Activated T-helper 1 cell treated with anti-CD3 and anti-CD28 coated beads, Interleukin-2, amount 50 U/mL, for 16 hours (primary cell): ENCODE measurements at places on chromosomes 13 and 19.

DNA sequence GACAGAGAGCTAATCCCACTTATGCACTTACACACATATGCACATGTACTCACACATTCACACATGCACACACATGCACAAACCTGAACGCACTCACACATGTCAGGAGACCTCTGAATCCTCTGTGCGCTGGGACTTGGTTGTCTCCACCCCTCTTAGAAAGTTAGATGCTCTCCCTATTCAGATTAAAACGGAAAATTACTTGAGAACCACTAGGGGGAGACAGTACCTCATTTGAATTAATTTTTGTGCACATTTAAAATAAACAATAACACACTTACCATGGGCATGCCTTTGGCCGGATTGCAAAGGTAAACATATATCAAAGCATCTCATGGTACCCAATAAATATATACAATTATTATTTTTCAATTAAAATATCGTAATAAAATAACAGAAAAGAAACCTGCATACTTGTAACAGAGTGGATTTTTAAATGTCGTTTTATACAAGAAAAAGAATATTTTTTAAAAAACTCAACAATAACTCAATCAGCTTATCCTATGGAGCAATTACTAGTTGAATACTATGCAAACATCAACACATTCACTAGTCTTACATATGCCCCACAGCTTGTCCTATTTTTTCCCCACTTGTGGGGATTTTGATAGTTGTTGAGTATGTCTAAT lies 9.5 kb upstream of the LILRB4 start:
- no peak for DNase-seq

DNA sequence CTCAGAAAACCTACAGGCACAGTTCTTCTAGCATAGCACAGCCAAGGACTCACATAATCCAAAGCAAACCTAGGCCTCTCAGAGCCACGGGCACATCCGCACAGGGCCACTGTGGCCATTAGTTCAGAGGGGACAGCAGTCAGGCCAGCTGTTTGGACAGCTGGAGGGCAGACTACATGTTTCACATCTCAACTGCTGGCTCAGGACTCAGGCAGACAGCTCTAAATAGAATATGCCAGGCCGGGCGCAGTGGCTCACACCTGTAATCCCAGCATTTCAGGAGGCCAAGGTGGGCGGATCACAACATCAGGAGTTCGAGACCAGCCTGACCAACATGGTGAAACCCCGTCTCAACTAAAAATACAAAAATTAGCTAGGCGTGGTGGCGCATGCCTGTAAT lies 26.8 kb downstream of the SAFB2 start:
- no peak for DNase-seq

GRCh38 chr19:18428173-18428786 lies 9.1 kb downstream of the SSBP4 start:
- no peak for DNase-seq

GRCh38 chr13:99218969-99219368 lies 18.3 kb downstream of the UBAC2 start:
- DNase-seq = peak; percentile 26

DNA sequence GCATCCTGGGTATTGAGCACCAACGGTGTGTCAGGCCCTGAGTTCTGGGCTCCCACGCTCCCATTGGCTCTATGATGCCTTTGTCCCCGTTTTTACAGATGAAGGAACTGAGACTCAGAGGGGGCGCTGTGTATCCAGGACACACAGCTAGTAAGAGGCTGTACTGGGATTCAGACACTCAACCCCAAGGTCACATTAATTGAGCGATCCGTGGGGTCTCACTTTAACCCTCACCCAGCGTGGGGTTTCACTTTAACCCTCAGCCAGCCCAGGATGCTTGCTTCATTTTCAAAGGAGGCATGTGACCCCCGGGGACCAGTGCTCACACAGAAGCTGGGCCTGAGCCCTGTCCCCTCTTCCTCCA lies 42.6 kb downstream of the CYP4F22 start:
- no peak for DNase-seq

DNA sequence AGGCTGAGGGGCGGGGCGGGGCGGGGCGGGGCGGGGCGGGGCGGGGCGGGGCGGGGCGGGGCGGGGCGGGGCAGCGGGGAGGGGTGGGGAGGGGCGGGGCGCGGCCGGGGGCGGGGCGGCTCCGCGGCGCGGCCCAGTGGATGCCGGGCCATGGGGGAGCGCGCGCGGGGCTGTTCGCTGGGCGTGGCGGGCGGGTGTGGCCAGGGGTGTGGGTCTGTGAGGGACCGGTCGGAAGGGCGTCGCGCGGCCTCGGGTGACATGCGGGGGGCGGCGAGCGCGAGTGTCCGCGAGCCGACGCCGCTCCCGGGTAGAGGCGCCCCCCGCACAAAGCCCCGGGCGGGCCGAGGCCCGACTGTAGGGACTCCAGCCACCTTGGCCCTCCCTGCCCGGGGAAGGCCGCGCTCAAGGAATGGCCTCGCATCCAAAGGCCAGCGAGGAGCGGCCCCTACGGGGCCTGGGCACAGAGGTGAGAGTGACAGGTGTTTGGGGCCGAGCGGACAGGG lies at the start of gene ZFP28:
TSS of gene ZFP28 (plus strand) at position 188 of the 503 bp plus-strand sequence. CDS start at position 259, 71 bp downstream.
- DNase-seq = no peak

DNA sequence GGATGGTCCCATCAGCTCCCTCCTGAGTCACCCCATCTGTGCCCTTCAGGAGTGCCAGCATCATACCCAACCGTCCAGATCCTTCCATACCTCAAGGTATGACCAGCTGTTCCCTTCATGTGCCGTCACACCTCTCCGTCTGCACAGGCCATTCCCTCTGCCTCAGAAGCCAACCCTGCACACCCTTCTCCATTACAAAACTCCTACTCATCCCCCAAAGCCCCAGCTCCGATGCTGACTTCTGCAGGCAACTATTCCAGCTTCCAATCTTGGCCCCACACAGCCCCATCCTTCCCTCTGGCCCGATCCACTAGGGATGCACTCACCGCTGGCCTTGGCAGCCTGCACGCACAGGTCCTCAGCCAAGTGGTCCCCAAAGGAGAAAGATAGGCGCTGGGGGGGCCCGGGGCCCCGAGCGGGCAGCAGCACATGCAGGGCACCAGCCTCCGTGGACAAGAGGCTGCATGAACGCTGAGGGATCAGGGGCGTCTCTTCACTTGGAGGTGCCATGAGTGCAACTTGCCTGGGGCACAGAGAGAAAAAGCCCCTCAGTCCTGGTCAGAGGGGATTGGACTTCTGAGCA lies 3.8 kb downstream of the JAK3 start:
- no peak for DNase-seq

DNA sequence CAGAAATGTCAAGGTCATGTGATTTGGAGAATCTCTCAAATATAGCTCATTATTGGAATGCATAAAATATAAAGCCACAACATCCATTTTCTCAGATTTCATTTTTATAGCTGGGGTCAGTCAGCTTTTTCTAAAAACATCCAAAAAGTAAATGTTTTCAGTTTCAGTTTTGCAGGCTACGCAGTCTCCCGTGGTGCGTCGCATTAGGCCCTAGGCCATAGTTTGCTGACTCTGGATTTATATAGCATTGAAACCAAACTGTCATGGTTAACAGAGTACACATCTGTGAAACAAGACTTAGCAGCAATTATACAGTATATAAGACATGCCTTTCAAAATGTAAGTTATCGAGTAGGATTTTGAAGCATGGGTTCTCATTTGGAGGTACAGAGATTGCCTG lies 140.0 kb downstream of the IRS2 start:
- no peak for DNase-seq

- peak; percentile 85 for DNase-seq
Observed at GRCh38 chr19:56538254-56538760, 441 bp upstream of the ZFP28 start.

GRCh38 chr13:72458701-72459100 lies 268.7 kb downstream of the MZT1 start:
- DNase-seq = no peak

- DNase-seq = no peak
Observed at GRCh38 chr13:72782717-72783116, 784 bp downstream of the PIBF1 start.

DNA sequence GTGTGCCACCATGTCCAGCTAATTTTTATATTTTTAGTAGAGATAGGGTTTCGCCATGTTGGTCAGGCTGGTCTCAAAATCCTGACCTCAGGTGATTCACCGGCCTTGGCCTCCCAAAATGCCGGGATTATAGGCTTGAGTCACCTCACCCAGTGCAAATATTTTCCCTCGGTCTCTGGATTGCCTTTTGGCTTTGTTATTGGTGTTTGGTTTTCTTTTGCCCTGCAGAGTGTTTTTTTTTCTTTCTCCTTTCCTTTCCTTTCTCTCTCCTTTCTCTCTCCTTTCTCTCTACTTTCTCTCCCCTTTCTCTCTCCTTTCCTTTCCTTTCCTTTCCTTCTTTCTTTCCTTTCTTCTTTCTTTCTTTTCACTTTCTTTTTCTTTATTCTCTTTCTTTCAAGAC lies 33.2 kb downstream of the KDM4B start:
- no peak for DNase-seq

DNA sequence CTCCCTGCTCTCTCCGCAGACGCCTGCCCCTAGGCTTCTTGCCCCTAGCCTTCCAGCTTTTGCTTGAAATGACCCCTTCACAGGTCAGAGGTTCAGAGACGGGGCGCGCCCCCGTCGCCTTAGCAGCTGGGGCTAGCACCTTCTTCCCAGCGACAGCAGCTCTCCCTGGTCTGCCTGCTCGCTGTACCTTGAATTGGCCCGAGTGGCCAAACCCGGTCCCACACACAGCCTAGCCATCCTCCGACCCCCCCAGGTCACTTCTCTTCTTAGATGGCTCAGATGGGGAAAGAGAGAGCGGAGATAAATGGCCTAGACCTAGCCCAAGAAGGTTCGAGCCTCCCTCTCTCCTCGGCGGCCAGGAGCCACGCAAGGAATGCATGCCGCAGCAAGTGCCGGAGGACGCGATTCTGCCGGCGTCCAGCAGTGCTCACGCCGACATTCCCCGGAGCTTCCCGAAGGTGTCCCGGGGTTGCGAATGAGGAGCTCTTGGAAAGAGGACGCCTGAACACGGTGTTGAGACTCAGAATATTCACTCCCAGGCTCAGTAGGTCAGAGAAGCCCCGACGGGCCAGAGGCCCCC lies 1.3 kb downstream of the CDX2 start:
- DNase-seq = no peak

GRCh38 chr13:51207881-51208280 lies 14.3 kb upstream of the FAM124A start:
- DNase-seq = no peak

DNA sequence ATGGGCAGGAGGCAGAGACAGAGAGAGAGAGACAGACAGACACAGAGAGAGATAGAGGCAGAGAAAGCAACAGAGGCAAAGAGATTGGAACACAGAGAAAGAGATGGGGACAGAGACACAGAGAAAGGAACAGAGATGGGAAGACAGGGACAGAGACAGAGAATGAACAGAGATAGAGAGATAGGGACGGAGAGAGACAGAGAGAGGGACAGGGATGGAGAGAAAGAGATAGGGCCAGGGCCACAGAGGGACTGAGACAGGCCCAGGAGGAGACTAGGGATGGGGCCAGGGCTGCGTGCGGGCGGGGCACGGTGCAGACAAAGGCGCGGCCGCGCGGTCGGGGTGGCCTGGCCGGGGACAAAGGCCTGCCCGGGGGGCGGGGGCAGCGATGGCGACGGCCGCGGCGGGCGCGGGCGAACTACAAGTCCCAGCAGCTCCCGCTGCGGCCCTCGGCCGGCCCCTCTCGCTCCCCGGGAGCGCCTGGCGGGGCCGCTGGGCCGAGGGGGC lies at the start of gene ZNF358:
TSS of gene ZNF358 (plus strand) at position 459 of the 507 bp plus-strand sequence. CDS start 3,140 bp downstream, outside the sequence.
- peak; percentile 20 for DNase-seq

GRCh38 chr13:31227870-31228269 lies 28.1 kb downstream of the B3GLCT start:
- DNase-seq = no peak

DNA sequence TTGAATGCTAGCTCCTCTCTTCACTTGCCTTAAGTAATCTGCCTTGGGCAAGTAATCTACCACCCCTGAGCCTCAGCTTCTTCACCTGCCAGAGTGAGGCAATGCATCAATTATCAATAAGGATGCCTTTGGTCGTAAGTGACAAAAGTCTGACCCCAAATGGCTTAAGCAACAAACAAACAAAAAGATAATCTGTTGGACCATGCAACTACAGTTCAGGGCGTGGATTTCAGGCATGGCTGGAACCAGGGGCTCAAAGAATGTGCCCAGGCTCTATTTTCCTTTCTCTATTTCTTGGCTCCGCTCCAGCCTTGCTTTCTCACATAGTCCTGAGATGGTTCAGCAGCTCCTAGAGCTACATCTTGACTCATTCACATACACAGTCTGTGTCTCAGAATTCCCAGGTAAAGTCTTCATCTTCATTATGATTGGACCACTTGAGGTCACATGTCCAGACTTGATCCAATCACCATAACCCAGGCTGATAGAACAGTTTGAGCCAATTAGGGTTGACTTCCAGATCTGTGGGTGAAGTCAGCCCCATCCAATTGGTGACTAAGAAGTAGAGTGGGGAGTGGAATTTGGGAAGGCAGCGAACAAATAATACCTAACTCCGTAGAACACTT lies 29.6 kb downstream of the ACSBG2 start:
- no peak for DNase-seq

DNA sequence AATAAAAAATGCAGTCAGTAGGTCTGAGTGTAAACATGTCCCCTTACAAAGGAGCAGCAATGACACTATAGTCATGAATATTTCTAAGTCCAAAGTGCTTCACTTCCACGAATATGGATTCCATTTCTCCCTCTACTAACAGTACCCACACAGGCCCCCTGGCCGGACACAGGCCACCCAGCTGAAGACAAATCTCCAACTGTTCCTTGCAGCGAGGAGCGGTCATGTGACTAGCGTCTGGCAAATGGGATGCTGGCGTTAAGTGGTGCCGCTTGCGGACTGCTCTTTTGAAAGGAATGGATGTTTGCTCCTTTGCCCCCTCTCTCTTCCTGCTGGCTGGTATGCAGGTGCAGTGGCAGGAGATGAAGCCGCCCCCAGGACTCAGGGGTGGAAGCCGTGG lies 16.2 kb downstream of the PPP1R12C start:
- DNase-seq = no peak

- DNase-seq = no peak
Observed at GRCh38 chr13:113059891-113060290, 45.7 kb upstream of the F7 start.
